Testis (tissue), 5 donors: ENCODE measurements at places on chromosomes 4 and X. TPM values are rescaled to one million over a fixed set of nuclear protein-coding genes. Genes with fewer than 3 reads are reported as not detected.

CPLX1 gene
- total RNA-seq, result 5.5 TPM

WNK3 gene
- total RNA-seq, result 110 TPM

SRPK3 gene
- total RNA-seq, result 0.62 TPM

ADRA2C gene
- 16.0 TPM for total RNA-seq

ATOH1 gene
- not detected for total RNA-seq

MCTS1 gene
- 27.4 TPM for total RNA-seq

TEX11 gene
- 7.1 TPM for total RNA-seq

MAGEC1 gene
- total RNA-seq, result 10.1 TPM

ODAM gene
- not detected for total RNA-seq

HTN1 gene
- not detected for total RNA-seq

COL4A5 gene
- 33.0 TPM for total RNA-seq

FAM149A gene
- 14.9 TPM for total RNA-seq

PLK4 gene
- 22.2 TPM for total RNA-seq

BRCC3 gene
- total RNA-seq, result 3.4 TPM

PABPC4L gene
- total RNA-seq, result 0.87 TPM

PPM1K gene
- total RNA-seq, result 104 TPM

FRG2 gene
- not detected for total RNA-seq

PPP1R2C gene
- total RNA-seq, result 69.6 TPM

TMSB15A gene
- 3.7 TPM for total RNA-seq

SLC49A3 gene
- 10.1 TPM for total RNA-seq

PAGE4 gene
- 0.94 TPM for total RNA-seq
